Activated T-cell treated with anti-CD3 and anti-CD28 coated beads for 48 hours (primary cell): ENCODE measurements at places on chromosomes 3 and 15.
A peak's percentile ranks its signal among the peaks of the same experiment; 100 is the strongest.

- no peak for DNase-seq
Observed at GRCh38 chr3:62625268-62625667, 249.9 kb downstream of the CADPS start.

GRCh38 chr3:132840201-132840700 is 118.0 kb upstream of the NPHP3 start:
- DNase-seq = no peak

DNA sequence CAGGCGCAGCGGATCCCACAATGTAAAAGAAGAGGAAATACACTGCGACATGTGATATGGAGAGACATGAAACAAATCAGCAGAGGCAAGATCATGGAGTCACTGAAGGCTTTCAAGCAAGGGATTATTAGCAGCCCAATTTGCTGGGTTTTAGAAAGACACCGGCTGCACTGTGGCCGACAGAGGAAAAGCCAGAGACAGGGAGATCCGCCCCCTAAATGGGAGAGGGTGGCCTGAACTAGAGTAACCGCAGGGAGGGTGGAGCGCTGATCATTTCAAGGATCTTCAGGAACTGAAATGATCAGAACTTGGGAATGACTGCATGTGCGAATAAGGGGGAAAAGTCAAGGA is 612 bp upstream of the C15orf40 start:
- no peak for DNase-seq

GRCh38 chr3:98705212-98705611 is 57.9 kb upstream of the ST3GAL6 start:
- no peak for DNase-seq

DNA sequence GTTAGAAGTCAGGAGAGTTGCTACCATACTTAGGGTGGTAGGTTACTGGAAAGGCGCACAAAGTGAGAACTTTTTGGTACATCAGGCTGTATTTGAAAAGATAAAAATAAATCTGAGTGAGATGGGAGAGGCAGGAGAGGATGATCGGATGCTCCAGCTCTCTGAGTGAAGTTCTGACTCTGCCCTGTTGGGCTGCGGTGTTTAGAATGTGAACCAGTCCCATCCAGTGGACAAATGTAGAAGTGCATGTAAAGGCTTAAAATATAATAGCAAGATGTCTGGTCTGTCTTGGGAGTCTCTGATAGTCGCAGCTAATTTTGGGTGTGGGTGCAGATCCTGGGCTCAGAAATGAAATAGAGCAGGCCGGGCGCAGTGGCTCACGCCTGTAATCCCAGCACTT is 30.4 kb downstream of the ACKR2 start:
- peak; percentile 8 for DNase-seq

GRCh38 chr3:149091983-149092382 is 5.7 kb upstream of the HLTF start:
- no peak for DNase-seq

- no peak for DNase-seq
Observed at GRCh38 chr3:98807011-98807410, 43.9 kb downstream of the ST3GAL6 start.
